Activated naive CD8-positive, alpha-beta T cell treated with anti-CD3 and anti-CD28 coated beads, Interleukin-2, amount 50 U/mL, for 16 hours (primary cell): ENCODE measurements at places on chromosomes 4 and X.

DNA sequence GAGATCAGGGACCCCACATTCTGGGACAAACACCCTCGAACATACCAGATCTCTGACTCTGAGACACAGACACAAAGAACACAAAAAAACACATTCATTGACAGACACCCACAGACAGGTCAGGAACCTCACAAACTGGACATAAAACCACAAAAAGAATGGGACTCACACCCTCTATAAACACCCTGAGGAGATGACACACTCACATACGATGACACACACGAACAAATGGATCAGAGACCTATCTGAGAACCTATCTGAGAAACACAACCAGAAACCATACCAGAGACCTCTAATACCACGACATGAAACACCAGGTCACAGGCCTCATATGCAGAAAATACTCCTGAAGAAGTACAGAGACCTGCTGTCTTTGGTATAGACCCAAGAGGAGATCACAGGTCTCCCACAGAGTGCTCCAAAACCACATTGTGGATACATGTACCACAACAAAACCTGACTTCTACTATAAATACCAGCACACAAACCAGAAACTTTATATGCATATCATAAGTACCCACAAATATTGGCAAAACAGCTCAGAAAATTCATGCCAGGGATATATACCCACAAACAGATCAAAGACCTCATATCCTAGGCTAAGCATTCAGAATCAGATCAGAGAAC is 19.5 kb downstream of the SUV39H1 start:
- no peak for DNase-seq

GRCh38 chrX:153926858-153927671 is 1.0 kb upstream of the ARHGAP4 start:
- DNase-seq, result no peak

DNA sequence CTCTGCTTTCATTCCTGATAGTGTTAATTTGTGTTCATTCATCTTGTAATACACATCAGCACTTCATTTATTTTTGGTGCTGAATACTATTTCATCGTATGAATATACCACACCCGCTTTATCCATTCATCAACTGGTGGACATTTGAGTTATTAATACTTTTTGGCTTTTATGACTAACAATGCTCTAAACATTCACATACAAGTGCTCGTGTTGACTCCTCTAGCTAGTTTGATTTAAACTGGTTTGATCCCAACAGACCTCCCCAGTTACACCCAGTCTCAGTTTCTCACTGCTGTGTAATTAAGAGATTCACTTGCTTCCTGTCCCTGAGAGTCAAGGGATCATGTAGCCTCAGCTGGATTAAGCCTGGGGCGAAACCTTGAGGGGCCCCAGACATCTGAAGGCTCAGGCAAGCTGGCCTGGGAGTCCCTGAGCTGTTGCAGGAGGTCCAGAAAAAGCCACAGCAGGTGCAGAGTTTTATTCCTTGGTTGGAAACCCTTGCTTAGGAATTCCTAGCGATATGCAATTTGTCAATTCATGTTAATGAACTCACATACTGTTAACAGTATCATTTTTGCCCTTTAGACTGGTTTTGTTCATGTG is 52.8 kb upstream of the CLDN24 start:
- DNase-seq, result no peak

DNA sequence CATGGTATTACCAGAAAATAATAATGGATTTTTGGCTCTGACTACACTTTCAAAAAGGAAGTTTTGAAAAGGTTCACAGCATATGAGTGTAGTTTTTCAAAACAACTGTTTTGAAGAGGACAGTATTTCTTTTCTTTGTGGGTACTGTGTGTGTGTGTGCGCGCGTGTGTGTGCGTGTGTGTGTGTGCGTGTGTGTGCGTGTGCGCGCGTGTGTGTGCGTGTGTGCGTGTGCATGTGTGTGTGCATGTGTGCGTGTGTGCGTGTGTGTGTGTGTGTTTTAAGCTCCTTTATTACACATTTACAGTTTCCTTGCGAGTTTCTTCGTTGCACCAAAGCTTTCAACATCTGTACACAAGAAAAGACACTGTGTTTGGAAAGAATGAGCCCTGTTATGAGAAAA is 755.4 kb downstream of the SH3BGRL start:
- no peak for DNase-seq

DNA sequence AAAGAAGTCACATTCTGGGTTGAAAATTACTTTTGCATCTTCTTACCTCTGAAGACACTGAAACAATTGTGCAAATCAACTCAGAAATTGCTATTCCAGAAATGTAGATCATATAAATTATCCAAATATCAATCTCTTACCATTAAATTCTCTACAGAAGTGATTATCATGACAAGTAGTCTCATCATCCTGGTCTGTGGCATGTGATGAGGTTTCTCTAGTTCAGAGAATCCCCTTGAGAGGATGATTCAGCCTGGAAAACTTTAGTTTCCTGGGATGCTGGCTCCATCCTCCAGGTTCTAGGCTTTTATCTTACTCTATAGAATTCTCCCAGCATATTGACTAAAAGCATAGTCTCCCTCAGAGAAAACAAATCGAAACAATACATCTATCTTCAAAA is 76.2 kb upstream of the S100G start:
- no peak for DNase-seq

DNA sequence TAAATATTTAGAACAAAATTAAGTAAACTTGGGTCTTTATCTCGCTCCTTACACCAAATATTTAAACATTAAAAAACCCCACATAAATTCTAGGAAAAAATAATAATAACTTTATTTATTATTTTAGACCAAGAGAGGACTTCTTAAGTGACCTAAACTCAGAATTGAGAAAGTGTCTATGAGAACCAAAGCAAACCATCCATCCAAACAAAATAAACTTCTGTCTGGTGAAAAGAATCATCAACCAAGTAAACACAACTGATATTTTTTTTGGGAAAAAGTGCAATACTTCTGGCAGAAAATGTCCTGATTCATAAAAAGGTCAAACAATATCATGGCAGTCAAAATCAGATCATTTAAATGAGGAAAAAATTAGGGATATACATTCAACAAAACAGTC is 533.0 kb downstream of the SPRY1 start:
- DNase-seq, result no peak

GRCh38 chrX:3029129-3029528 is 12.1 kb upstream of the ARSF start:
- no peak for DNase-seq

DNA sequence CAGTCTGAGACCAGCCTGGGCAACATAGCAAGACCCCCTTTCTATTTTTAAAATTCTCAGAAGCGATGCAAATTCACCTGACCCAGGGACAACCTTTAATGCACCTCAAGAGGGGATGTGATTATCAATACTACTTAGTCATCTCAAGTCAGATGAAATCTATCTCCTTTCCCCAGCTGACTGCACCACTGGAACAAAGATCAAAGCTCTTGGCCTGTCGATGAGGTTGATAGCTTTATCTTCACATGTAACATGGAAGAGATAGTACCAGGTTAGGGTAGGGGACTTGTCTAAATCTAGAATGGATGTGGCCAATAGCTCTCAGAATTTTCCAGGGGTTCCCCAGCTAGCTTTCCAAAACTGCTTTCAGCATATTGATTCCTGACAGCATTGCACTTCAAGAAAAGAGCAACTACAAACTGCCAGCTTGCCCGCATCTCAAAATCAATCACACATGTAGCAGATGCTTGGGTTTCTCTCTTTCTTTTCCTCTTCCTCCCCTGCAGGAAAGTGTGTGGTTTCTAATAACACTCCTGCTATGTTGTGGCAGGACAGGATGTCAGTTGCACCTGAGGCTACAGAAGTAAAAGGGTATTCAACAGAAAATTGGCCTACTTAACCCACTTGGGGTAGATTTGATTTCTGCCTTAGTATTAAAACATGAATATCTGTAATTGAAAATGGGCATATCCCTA is 12.2 kb upstream of the TMEM164 start:
- no peak for DNase-seq

DNA sequence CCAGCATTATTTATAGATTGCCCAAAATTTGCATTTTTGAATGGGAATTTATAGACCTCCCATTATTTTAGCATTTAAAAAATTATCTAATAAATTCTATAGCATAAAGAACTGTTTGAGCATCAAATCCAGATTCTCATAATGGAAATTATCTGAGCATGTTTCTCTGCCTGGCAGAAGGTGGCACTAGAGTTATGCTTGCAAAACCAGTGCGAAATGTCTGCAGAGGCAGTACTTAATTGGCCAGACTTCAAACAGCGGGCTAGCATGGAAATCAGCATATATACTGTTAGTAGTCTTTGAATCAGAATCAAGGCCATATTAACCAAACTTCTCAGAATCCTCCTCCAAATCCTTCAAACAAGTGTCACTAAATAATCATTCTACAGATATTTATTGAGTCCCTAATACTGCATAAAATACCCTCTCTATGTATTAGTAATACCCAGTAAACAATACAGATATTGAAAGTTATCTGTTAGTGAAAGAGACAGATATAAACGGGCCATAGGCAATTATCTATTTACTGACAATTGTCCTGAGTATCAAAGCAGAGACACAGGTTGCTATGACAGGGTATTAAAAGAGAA is 78.7 kb upstream of the DCLK2 start:
- no peak for DNase-seq

- no peak for DNase-seq
Measured at GRCh38 chr4:91325495-91325894, 978.3 kb upstream of the GRID2 start.

DNA sequence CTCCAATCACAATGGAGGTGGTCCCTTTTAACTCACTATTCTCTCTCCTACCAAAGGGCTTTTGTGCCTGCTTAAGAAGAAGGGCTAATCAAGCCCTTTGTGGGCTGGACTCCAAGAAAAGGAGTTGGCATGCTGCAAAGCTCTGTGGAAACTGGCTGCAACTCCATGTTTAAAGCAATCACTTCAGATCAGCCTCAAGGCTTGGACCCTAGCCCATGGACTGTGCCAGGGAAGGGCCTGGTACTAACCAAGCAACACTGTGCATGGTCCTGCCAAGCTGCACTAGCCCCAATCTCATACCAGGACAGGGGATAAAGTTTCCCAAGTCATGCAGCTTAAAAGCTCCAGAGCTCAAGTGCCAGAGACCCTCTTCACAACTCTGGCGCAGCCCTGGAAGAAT is 86.7 kb downstream of the ATP8A1 start:
- no peak for DNase-seq

GRCh38 chr4:184471881-184472613 is 2.3 kb downstream of the IRF2 start:
- DNase-seq, result no peak

GRCh38 chrX:54695816-54696487 is 102.1 kb downstream of the ITIH6 start:
- no peak for DNase-seq

- DNase-seq, result no peak
Measured at GRCh38 chr4:22597471-22597870, 81.6 kb upstream of the ADGRA3 start.

- no peak for DNase-seq
Measured at GRCh38 chr4:186144946-186145569, 40.6 kb downstream of the FAM149A start.

GRCh38 chr4:78824001-78824400 is 47.9 kb downstream of the BMP2K start:
- DNase-seq, result no peak

GRCh38 chrX:13506574-13506973 is 62.8 kb upstream of the EGFL6 start:
- DNase-seq, result no peak

DNA sequence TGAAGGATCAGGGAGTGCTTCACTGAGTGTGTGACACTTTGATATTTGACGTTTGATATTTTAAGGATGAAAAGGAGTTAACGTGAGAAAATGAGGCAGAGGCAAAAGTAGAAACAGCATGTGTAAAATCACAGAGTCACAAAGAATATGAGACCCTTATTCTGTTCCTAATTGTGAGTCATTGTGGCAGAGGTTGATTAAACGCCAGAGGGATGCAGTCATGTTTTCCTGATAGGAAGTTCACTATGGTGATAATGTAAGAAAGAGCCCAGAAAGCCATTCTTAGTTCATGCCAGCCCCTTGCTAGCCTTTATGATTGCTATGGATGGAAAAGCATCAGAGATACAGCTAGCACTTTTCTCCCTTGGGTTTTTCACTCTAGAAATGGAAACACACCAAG is 33.5 kb upstream of the IGSF1 start:
- DNase-seq, result no peak

DNA sequence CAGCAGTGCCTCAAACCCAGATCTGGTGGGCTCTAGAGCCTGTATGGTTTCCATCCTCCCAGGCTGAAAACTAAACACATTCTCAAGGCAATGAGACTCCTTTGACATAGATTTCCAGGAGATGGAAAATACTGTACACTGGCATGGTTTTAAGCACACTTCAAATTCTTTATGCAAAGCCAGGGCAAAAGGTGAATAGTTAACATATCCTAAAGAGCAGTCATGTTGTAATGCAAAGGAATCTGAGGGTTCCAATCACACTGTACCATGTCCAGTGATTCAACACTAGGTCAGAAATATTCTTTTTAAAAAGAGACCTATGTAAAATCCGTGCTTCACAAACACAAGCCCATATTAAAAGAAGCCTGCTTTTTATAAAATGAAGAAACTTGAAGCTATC is 195.3 kb downstream of the QDPR start:
- DNase-seq, result no peak

- no peak for DNase-seq
Measured at GRCh38 chr4:27214010-27214409, 353.4 kb downstream of the STIM2 start.

GRCh38 chrX:27336466-27337091 is 126.6 kb downstream of the PPP4R3C start:
- no peak for DNase-seq

- DNase-seq, result no peak
Measured at GRCh38 chr4:152052451-152053057, 291.7 kb upstream of the GATB start.

- no peak for DNase-seq
Measured at GRCh38 chr4:76879731-76880364, 18.1 kb downstream of the SOWAHB start.

DNA sequence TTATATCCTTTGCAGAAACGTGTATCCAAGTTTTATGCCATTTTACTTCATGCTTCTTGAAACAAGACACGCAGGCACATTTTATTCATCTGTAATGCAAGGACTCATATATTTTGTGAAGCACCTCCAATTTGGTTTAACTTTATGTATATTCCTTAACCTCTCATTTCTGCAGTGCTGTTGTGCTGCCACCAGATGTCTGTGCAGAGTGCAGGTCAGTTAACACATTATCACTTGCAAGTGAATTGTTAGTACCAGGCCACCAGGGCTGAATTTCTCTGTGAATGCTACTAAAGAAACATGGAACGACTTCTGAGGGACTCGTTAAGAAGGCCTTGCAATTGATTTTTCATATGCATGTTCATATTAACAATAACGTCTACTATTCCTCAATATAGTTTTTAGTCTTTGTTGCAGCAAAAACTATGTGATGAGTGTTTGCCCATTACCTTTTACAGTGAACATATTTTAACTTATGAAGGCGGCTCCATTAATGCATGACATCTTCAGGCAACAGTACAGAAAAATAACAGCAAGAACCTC is 770.3 kb downstream of the NLGN4X start:
- no peak for DNase-seq
